Posterior vena cava (tissue), 2 donors: ENCODE measurements at places on chromosomes 7 and 10. TPM values are rescaled to one million over a fixed set of nuclear protein-coding genes. Genes with fewer than 3 reads are reported as not detected.

GRCh38 chr7:47024991-47025390 is 556.9 kb downstream of the TNS3 start:
- DNase-seq: no peak

- no peak for DNase-seq
Observed at GRCh38 chr10:75513292-75513885, 82.0 kb downstream of the LRMDA start.

GRCh38 chr10:53430127-53430891 is 657.7 kb upstream of the MBL2 start:
- DNase-seq: no peak

- DNase-seq: no peak
Observed at GRCh38 chr7:158825628-158826289, 3.5 kb downstream of the ESYT2 start.

DNA sequence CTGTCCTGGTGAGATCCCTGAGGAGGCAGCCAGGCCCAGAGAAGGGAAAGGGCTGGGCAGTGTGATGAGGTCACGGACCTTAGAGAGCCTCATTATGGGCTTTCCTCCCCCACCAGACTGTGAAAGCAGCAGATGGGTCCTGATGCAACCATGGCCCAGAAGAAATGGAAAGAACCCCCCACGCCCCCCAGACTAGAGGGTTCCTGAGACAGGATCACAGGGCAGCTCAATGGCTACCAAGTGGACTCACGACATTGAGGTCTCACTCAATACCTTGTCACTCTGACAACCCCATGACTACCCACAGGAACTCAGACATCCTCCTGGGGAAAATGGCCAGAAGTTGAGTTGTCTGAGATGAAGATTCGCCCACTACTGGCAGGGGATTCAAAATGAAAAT is 36.7 kb downstream of the FAM241B start:
- DNase-seq: no peak

DNA sequence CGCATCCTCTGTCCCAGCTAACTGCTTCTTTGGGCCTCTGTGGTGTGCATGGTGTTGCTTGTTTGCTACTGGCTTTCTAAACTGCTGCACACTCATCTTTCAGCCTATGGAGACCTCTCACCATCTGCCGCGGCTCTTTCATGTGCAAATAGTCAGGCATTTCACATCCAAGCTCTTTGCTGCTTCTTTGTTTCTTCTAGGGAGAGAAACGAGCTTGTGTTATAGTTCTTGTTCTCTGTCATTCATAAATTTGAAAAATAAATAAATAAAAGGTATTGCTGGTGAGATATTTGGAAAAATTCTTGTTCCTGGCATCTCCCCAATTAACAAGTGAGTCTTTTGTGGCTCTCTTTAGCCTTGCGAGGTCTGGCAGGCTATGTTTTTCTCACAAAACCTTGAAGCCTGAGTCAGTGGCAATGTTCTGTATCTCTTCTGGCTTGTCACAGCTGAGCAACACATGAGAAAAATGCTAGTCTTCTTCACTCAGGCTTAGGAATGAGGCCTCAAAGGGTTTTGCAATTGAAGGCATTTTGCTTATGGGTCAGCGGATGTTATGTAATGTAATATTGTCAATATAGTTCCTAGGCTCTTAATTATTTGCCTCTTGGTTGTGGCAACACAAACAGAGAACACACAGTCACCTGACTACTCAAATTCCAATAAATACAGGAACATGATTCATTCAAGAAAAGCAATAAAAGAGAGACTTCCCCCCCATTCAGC is 274.0 kb downstream of the FRMD4A start:
- DNase-seq: no peak

DNA sequence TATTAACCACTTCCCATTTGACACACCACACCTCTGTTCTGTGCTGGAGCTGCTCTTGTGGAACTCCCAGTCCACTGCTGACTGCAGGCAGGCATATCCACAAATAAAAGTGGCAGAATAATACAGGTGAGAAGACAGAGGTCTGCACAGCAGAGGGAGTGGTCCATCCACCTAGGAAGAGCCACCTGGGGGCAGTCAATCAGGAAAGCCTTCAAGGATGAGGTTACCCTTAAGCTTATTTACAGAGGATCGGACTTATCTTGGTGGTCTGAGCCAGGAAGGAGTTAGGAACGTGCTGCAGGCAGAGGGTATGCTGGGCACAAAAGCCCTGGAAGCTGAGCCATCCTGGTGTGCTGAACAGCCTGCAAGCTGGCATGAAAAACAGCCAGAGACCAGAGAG is 78.7 kb downstream of the FRMPD2 start:
- no peak for DNase-seq

DNA sequence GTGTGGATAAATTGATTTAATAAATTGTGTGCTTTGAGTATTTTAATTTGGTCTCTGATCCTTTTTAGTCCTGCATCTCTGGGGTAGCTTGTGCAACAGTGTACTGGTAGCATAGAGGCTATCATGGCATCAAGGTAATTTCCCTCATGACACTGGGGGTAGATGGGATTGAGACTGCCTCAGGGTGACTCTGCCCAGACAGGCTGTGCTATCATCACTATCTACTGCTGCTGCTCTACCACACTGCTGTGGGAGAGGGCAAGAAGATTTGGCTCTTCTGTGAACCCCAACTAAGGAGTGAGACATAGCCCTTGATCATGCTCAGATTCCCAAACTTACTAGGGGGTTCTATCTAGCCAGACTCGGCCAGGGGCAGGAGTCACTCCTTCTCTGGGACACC is 43.6 kb upstream of the JAZF1 start:
- no peak for DNase-seq

DNA sequence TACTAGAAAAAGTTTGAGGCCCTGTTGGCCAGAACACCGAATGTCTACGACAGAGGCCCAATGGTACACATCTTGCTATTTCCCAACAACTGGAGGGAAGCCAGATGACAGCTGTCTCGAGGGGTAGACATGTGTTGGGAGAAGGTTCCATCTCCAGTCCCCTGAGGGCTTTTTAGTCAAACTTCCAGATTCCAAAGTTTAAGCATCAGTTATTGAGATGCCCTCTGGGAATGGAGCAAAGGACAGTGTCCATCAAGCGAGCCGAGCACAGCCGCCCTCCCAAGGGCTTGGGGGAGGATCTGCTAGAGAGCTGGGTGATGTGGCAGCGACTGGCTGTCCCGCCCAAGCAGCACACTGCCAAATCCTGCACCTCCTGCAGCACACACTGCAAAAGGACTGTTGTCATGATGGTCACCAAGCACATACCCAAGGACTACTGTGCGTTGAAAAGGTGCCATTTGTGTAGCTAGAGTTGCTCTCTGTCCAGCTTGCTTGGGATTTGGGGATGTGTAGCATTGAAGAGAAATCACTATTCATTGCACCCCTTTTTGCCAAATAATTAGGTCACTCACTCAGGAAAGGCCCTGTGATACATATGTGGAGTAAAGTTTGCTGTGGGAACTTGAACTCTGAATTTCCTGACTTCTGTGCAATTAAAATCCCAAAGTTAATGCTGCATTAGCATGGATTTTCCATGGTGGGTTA is 164.6 kb downstream of the TRIL start:
- DNase-seq: no peak

DNA sequence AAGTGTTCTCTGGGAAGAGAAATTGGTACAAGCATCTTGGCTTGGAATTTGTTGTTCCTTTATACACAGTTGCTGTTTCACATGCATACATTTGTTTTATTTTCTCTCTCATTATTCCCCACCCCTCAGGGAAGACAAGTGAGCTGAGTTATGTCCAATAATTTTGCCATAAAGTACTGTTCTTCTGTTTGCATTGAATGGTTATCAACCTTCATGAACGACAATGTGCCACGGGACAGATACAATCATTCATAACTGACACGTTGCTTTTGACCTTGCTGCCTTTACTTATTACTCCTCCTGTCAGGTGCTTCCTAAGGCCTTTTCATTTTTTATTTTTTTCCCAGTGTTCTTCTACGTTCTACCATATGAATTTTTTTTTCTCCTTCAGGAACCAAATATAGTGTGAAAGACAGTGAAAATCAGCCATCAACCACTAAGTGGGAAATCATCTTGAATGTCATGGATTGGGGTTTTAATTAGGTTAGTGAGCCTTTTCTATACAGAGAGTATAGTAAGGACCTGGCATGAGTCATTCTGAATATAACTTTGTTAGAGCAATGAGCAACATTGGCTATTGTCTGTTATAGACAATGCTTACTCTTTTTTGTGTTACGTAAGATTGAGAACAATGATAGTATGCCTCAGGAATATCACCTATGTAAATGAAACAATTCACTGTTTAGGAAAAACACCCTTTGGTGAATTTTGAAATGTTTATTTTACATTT is 383.2 kb downstream of the MALRD1 start:
- no peak for DNase-seq

DNA sequence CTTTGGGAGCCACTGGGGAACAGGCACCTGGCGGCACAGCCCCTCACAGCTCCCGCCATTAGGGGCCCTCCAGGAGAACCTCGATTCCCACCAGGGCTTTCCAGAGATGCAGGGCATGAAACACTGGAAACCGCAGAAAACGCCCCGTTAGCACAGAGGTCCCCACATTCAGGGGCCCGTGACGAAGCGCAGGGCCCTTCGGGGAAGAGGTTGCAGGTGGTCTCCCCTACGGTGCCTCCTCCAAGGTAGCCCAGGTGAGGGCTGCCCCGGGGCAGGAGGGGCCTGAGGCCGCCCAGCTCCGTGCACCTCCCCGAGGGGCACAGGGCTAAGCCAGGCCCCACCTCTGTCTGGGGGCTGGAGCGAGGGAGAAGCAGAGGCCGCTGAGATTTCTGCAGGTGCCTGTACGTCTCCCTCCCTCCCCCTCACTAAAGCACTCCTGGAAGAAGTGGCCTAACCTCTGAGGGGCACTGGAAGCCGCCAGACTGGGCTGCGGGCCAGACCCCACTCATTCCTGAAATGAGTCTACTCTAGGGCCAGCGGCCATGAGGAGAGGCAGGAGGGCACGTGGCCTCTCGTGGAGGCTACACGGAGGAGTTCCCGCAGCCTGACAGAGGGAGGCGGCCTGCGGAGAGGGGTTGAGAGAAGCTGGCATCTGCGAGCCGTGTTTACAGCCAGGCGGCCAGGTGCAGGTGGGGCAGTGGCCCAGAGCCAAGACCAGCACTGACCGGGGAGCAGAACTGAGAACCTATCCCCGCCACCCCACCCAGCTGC is 6.9 kb downstream of the PDGFA start:
- DNase-seq: no peak

DNA sequence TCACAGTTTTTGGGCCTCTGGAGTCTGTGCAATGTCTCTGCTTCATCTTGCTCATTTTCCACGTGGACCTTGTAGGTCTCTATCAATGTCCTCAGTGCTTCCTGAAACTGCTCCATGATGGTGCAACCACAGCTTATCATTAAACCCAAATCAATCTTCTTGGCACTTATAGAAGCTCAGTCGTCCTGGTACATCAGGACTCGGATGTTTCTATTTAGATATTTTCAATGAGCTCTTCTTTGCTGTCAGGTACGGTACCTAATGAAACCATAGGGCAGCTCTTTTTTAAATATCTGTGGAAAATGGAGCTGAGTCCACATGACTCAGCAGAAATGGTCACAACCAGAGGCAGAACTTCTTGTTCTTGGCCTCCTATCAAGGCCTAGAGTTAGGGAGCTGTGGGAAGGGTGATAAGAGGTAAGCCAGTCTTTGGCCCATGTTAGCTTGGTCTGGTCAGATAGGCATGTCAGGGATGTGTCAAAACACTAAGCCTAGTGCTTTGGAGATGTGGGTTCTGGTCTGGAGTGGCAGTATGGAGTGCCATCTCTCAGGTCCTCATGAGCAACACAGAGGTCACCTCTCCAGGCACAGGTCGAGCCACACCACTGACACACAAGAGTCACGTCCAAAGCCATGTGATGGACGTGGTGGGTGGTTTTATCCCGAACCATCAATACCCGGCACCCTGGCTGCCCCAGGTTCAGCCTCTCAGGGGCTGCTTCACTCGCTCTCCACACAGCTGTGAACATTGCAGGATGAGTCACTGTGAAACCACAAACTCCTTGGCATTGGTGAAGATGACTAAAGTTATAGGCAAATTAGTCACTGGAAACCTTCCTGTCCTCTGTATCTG is 87.0 kb downstream of the TBXAS1 start:
- no peak for DNase-seq

DNA sequence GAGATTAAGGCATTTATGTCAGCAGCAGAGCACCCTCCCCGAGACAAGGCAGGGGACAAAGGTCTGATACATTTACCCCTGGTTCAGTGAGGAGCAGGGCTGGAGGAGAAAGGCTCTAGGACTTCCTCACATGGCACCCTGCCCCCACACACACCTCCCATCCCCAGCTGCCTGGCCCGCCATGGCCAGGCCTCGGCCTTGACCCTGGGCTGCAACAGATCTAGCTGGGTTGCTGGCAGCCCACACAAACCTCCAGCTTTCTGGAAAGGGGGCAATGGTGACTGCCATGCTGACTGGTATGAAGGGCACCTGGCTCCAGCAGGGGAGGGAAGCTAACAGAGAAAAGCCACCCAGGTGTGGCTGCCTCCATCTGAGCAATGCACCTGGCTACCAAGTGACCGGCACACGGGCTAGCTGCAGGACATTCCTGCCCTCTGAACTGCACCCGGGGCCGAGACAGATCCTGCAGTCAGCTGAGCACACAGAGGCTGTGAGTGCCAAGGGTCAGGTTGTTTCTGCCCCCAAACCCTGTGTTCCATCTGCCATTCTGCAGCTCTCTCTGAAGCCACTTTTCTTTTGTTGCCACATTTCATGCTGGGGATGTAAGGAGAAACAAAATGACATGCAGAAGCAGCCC is 85.8 kb upstream of the LRRC18 start:
- no peak for DNase-seq

- no peak for DNase-seq
Observed at GRCh38 chr10:35872671-35873070, 230.6 kb upstream of the FZD8 start.

GRCh38 chr7:22128528-22128920 is 182.8 kb upstream of the CDCA7L start:
- no peak for DNase-seq

The ATP6V0A4 gene
- not detected for total RNA-seq

The FAM25C gene
- total RNA-seq: not detected

The LIPJ gene
- 0.14 TPM for total RNA-seq

The NPSR1 gene
- not detected for total RNA-seq

The MYPN gene
- 2.5 TPM for total RNA-seq

The DNAH11 gene
- 0.51 TPM for total RNA-seq

The TNPO3 gene
- 25.4 TPM for total RNA-seq

The MMD2 gene
- not detected for total RNA-seq

The NEUROD6 gene
- total RNA-seq: not detected
